Kasumi-1 (cell line): ENCODE measurements at places on chromosomes 16 and 17.

- peak; percentile 30 for DNase-seq
Measured at GRCh38 chr17:40646791-40647623, 611 bp downstream of the SMARCE1 start.

DNA sequence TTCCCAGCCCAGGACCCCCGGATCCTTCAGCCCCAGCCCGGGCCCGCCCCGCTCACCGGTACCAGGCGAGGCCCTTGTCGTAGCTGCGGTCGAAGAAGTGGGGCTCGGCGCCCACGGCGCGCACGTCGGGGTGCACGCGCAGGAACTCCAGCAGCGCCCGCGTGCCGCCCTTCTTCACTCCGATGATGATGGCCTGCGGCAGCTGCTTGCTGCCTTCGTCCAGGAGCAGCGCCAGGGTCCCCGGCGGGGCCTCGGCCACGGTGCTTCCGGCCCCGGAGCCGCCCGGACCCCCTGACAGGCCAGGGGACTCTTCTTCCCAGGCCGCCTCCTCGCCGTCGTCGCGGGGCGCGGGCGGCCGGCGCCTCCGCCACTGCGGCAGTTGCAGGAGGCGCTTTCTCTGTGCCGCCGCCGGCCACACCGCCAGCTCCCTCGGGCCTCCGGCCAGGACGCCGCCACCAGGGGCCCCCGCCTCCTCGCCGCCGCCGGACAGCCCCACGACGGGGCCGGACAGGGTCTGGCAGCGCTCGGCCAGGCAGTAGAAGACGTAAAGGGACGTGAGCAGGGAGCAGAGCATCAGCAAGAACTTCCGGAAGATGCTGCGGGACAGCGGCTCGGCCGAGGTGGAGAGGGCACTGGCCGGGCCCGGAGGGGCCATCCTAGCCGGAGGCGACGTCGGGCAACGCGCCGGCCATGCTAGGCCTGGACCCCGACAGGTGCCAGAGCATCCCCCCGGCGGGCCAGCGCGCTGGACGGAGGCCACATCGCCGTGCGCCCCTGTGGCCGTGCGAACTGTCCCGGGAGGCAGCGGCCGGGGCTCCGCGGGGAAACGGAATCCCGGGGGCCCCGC lies 1.0 kb downstream of the HS3ST3A1 start:
- DNase-seq: no peak

DNA sequence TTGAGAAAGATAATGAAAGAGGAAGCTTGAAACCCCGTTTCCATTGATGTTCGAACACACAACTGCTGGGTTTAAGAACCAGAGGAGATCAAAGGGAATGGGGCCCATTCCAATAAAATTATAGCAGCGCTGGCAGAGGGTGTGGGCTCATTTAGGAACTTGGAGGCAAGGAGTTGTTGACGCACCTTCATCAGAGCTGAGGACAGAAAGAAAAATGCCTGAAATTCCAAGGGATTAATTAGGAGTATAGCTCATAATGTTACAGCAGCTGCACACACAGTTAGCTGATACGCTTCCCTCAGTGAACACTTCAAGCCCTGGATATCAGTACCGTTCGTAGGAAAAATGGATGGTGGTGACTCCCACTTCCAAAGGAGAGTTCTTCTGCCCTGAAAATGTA lies 127.2 kb downstream of the AXIN2 start:
- DNase-seq: no peak

DNA sequence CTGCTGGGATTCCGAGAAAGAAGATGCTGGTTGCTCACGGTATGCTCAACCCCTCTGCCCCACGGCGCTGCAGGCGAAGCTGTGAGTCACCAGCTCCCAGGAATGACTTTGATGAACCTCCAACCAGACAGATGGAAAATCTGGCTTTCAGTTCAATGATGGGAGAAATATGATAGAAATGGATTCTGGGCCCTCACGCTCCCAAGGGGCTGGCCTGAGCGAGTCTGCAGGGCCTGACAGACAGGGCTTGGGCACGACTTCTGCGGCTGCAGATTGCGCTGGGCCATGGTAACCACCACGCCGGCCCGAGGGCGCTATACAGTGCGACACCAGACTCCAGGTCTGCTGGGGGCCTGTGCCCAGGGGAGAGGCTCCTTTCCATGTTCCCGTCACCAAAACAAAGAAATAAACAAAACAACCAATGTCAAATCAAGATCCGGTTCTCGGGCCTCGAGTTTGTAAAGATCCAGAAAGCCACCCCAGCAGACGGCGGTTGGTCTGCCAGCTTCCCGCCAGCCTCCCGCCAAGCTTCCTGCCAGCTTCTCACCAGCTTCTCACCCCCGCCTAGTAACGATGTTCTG lies 11.1 kb upstream of the ABR start:
- no peak for DNase-seq

DNA sequence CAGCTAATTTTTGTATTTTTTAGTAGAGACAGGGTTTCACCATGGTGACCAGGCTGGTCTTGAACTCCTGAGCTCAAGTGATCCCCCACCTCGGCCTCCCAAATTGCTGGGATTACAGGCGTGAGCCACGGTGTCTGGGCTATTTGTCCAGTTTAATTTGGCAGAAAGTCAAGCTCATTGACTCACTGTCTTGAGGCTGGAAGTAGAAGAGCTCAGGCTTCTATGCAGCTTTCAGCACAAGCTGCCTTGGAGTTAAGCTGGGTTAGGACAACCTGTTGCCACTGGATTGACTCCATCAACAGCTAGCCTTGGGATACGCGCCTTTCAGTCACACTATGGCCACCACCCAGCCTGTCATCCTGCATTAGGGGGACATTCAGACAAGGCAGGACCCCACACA lies 76.2 kb upstream of the DNAH17 start:
- DNase-seq: no peak

DNA sequence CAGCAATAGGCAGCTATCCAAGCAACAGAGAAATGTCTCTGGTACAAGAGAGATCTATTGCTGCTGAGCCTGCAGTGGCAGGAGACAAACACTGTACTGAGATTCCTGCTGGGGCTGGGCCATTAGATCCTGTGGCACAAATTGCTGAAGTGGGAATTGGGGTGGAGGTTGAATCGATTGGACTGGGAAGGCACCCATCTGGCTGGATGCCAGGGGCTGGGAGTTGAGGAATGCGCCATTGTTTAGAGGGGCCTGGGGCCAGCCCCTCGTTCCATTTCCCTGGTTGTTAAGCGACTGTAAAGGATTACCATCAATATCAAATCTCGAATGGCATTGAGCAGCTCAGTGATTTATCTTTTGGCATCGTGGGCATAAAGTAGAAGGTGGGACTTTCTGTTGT lies 54.1 kb upstream of the ARL4D start:
- DNase-seq: no peak

GRCh38 chr16:79571065-79571902 lies 29.3 kb downstream of the MAF start:
- no peak for DNase-seq

- DNase-seq: no peak
Measured at GRCh38 chr16:47916266-47916665, 239.5 kb downstream of the ABCC12 start.

- DNase-seq: no peak
Measured at GRCh38 chr17:60757437-60757836, 79.8 kb downstream of the BCAS3 start.

DNA sequence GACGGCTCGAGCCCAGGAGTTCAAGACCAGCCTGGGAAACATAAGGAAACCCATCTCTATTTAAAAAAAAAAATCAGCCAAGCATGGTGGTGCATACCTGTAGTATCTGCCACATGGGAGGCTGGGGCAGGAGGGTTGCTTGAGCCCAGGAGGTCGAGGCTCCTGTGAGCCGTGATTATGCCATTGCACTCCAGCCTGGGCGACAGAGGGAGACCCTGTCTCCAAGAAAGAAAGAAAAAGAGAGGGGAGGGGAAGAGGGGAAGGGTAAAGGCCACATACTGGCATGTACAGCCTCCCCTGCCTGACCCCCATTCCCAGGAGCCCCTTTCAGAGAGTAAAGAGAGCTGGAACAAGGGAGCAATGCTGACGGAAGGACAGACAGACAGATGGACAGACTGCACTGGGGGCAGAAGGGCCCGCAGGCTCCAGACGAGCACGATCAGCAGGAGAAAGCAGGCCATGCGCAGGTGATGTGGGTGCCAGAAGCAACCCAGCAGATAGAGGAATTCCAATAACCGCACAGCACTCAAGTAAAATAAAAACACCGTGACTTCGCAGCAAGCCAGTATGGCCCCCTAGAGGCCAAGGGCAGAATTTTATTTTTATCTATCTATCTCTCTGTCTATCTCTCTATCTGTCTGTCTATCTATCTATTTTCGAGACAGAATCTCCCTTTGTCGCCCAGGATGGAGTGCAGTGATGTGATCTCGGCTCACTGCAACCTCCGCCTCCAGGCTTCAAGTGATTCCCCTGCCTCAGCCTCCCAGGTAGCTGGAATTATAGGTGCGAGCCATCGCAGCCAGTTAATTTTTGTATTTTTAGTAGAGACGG lies 27.1 kb upstream of the SNN start:
- DNase-seq: peak; percentile 49

- peak; percentile 56 for DNase-seq
Measured at GRCh38 chr16:3266873-3267537, 10.6 kb upstream of the MEFV start.

GRCh38 chr17:57507828-57508227 lies 237.3 kb downstream of the CCDC182 start:
- DNase-seq: no peak

- DNase-seq: peak; percentile 21
Measured at GRCh38 chr16:13453938-13454553, 465.9 kb upstream of the ERCC4 start.

DNA sequence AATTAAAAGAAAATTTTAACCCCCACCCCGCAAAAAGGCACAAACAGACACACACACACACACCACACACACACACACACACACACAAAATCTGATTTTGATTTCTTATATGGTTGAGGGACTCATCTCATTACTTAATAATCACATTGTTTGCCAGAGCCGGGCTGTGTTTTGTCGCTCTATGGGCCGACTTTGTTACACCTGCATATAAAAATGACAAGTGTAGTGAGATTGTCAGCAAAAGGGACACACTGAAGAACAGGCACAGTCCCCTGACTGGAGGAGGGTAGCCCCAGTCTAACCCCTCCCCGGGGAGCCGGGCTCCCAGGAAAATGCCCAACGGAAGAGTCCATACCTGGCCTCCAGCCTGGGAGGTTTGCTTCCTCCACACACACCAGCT lies 221.6 kb downstream of the ENGASE start:
- no peak for DNase-seq
